ENCODE measurements at places on chromosomes 4 and X.

GRCh38 chr4:30939069-30939468 lies 218.9 kb downstream of the PCDH7 start:
- no peak for DNase-seq

DNA sequence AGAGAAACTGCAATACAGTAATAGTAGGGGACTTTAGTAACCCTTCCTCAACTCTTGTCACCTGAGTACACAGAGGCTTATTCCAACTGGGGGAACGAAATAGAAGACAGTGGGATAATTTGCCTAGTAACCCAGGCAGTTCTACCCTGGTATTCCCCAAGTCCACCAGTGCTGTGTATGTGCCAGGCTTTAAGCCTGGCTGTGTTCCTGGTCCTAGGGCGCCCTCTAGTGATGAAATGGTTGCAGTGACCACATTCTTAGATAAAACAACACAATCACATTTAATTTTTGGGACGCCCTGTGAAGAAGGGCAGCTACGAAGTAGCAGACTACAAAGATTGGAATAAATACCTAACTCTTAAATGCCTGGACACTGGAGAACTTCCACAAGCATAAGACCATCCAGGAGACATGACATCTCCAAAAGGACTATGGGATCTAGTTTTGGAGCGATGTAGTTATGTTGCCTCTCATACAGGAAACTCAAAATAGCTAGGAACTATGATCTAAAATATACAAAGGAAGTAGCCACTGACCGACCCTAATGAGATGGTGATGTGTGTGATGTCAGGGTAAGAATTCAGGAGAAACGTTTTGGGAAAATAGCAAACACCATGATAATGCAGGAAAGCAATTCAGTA lies 288.5 kb upstream of the ZCCHC13 start:
- DNase-seq = peak; percentile 38

GRCh38 chr4:87677731-87678130 lies 27.7 kb downstream of the DMP1 start:
- DNase-seq = no peak

DNA sequence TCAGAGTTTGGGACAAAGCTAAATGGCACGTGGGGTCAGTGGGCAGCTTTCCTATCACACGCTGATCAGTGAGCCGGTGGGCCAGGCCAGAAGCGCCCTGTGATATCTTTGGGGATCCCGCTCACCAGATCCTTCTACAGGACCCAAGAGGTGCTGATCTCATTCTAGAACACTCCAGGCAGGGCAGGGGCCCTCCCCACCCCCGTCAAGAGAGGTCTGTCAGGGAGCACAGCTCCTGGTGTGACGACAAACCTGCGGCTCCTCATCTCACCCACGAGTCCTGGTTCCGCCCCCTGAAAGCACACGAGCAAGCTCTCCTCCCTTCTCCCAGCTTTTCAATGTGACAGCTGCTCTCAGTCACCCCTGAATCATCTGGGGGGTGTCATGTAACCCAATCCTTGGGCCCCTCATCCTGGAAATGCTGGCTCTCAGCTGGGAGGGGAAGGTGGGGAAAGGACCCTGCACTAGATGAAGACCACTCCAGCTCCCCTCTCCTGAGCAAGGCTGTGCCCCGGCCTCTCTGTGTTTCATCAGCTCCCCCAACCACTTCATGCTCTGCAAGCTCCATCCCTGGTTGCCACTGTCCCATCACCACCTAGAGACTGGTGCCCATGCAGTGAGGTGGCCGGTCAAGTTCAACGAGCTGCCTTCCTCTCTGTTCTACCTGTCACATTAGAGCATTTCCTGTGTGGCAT lies 4.6 kb downstream of the HCFC1 start:
- DNase-seq = peak; percentile 38

DNA sequence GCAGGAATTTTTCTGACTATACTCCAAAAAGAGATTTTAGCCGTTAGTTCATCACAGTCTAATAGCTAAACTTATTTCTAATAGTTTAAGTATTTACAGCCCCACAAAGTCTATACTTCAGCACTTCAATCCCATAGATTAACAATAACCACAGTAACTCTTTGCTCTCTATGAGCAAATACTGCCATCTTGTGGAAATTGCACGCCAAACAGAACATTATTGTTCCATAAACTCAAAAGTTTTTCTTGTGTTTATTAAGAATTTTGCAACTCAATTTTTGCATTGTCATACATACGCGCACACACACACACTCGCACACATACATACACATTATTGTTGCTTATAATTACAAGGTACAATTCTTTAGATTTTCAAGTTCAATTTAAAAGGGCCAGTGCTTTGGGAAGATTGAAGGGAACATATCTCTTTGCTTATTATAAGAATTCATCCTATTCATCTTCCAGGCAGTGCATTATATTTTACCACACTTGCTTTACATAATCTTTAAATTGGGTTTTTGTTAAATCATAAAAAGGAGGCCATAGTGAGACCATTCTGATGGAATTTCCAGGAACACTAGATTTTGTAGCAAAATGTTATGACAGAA lies 63.8 kb upstream of the ATOH1 start:
- DNase-seq = no peak

DNA sequence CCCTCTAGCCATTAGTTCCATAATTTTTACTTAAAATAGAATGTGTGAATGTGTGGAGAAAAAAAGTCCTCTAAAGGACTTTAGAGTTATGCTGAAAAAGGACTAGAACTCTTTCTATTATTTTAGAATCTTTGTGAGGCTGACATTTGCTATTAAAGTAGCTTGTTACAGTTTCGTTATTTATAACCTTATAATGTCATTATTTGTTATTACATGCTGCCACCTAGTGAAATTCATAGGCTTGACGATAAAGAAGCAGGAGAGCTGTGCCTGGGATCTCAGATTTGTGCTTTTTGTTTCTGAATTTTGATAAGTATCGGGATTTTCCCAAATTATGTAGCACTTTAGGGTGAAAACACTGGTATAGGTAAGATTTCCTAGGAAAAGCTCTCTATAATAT lies 38.5 kb upstream of the TAPT1 start:
- peak; percentile 0 for DNase-seq

DNA sequence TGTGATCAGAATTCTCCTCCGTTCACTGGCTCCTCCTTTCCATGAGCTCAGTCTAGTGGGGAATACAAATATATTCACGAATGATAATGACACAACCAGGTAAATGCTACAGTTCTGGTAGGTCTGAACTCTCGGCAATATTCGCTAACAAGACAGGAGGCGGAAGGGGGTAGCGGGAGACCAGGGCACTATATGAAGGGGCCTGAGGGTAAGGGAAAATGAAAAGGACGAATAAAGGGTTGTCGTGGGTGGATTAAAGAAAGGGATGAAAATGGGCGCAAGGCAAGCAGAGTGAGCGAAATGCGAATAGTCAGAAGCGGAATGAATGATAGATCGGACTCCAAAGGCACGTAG lies 743 bp downstream of the NKAP start:
- DNase-seq = no peak

DNA sequence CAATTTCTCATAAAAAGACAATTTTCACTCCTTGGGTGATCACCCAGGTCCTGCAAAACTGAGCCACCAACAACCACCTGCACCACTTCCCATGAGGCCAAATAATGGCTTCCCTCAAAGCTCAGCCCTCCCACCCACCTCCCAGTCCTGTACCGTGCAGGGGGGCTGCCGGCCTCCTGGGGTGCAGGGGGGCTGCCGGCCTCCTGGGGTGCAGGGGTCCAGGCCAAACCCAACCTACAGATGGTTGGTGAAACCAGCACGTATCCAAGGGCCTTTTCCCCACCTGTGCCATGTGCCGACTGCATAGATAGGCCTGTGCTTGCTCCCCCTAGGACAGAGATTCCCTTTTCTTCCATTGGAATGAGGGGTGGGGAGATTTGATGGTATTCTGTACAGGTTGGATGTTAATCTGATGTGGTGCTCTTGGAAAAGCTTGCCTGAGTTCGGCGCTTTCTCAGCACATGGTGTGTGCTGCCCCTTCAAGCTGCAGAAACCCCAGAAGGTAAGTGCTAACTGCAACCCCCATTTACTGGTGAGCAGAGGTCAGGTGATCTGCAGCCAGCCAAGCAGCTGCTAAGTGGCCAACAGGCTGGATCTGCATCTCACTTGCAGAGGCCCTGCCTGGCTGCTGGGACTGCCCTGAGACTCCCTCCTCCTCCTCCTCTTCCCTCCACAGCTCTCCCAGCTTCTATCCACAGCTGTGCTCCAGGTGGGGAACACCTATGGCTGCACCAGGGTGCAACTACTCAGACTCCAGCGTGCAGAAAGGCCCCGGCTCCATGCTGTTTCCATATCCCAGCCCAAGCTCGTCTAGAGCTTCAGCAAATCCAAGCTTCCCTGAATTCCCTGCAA lies 38.8 kb downstream of the FRG1 start:
- DNase-seq = no peak

DNA sequence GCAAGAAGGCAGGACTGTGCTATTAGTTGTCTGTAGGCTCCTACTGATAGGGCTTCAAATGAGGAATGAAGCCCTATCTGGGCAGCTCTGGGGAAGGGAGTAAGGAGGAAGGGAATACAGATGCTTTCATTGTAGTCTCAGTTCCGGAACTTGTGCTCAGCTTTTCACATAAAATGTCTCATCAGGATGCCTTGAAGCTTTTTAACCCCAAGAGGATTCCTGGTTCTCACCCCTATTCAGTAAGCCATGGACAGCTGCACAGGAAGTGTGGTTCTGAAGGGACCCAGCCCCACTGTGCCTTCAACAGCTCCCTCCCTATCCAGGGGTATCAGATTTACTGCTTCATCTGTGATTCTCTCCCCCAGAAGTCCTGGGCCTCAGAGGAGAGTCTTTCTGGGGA lies 5.0 kb downstream of the ARMCX5 start:
- DNase-seq = no peak

DNA sequence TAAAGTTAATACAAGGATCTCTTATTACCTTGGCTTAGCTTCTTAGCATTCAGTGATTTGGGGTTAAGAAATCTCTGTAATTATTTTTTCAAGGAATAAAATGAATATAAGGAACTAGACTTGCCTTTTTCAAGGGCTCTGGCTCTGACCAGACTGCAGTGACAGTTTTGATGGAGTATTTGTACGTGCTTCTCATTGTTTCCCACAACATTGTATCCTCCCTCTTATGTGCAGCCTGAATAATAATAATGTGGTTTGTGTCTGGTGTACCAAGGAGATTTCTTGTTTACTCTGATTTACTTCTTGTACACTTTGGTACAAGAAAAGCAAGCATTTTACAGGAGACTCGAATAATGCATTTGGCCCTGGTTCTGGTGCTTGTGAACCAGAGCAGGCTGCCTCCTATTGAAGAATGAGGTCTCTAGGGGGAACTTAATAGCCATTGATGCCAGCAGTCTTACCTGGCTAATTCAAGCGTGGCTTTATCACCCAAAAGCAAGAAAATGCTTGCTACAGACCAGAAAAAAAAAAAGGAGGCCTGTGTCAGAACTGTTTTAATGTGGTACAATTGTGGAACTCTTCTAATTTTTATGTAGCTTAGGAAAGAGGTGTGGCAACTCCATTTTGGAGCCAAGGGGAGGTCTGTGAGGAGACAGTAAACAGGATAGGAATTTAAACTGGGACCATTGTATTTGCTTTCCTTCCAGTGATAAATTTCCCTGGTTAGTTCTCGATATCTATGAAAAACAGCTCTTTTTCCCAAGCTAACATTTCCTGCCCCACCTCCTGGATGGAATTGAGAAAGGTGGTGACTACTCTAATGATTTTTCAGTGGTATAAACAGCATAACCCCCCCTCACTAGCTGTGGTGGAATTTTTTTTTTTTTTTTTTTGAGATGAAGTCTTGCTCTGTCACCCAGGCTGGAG lies 5.6 kb downstream of the OTC start:
- no peak for DNase-seq

GRCh38 chr4:114034189-114034588 lies 54.7 kb upstream of the ARSJ start:
- DNase-seq = no peak

GRCh38 chr4:116603096-116603495 lies 482.3 kb downstream of the TRAM1L1 start:
- no peak for DNase-seq

- DNase-seq = no peak
These were observed 17.7 kb downstream of the FOXR2 start for GRCh38 chrX:55640854-55641253.

GRCh38 chrX:40303256-40304077 lies 205.7 kb upstream of the BCOR start:
- DNase-seq = no peak

DNA sequence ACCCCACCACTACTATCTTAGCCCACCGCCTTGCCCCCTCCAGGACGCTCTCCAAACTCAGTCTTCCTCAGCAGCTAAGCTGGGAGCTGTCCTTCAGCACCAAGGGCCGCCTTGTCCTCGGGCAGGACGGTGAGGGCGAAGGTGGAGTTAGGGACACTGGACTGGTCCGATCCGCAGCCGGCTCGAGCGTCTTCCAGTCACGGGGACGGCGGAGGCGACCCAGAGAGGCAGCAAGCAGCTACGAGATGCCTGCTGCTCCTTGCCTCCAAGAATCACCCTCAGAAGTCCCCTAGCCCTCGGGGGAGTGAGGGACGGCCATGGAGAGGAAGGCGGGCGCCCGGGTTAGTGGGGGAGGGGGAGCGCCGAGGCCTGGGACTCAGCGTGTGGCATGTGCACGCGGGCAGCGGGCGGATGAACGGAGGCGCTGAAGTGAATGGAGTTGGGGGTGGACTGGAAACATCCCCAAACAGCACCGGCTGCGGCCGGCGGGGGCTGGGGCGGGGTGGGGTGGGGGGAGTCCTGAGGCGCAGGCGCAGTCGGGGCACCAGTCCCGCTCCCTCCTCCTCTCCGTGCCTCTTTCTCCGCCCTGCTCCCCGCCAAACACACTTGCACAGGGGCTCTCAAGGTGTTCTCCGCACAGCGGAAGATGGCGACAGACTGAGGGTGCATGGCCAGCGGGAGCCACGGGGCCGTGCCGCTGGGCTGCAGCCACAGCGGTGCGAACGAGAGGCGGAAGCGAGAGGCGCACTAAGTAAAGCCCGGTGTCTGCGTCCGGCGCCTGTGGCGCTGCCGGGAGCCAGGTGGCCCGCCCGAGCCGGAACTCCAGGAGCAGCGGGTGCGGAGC lies at the start of gene NALF2:
Gene NALF2, plus strand, starts transcription at position 545 of the 844 bp plus-strand sequence. CDS start 957 bp downstream, outside the sequence.
- DNase-seq = no peak

GRCh38 chrX:85977218-85977617 lies 70.1 kb downstream of the CHM start:
- no peak for DNase-seq

- DNase-seq = no peak
These were observed 12.1 kb upstream of the GTPBP6 start for GRCh38 chrX:330726-331150.

GRCh38 chr4:102180046-102180445 lies 165.2 kb downstream of the SLC39A8 start:
- no peak for DNase-seq

Measured in T-helper 2 cell (primary cell).